ENCODE measurements at places on chromosomes 7 and 10. TPM values are rescaled to one million over a fixed set of nuclear protein-coding genes. Genes with fewer than 3 reads are reported as not detected.

ICA1 gene
- 19.4 TPM for total RNA-seq

DNA sequence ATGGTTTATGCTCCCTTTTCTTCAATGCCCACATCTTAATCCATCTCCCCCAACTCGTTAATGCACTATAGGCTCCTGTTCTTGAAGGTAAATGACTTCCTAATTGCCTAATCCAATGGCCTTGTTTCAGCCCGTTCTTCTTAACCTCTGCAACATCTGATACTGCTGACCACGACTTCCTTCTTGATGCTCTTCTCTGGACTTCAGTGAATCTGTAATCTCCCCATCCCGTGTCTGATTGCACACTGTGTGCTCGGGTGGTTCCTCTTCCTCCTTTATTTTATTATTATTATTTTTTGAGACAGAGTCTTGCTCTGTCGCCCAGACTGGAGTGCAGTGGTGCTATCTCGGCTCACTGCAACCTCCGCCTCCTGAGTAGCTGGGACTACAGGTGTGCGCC lies 58.9 kb downstream of the HIPK2 start:
- no peak overlapping the region for H3K27ac ChIP-seq
- H3K4me3 ChIP-seq, result no peak overlapping the region

ADAM22 gene
- 9.3 TPM for total RNA-seq

- no peak overlapping the region for H3K27ac ChIP-seq
- no peaks in the 10 kb centered on the region for H3K4me1 ChIP-seq
- no peak for DNase-seq
Observed at GRCh38 chr7:14720785-14721184, 181.8 kb downstream of the DGKB start.

GRCh38 chr10:124182088-124182541 lies 88.7 kb upstream of the CHST15 start:
- no peaks in the 10 kb centered on the region for H3K27me3 ChIP-seq
- H3K36me3 ChIP-seq, result no peaks in the 10 kb centered on the region
- no peak overlapping the region for H3K4me3 ChIP-seq
- no peaks in the 10 kb centered on the region for H3K4me1 ChIP-seq
- no peak overlapping the region for H3K27ac ChIP-seq
- no peak for DNase-seq

NKX6-2 gene
- total RNA-seq, result not detected

Measured in ovary (tissue), 10 donors.